ENCODE measurements at places on chromosomes 2 and 18.
A peak's percentile ranks its signal among the peaks of the same experiment; 100 is the strongest.

GRCh38 chr2:28673338-28673737, 78.3 kb upstream of the PPP1CB start:
- no peak for DNase-seq

DNA sequence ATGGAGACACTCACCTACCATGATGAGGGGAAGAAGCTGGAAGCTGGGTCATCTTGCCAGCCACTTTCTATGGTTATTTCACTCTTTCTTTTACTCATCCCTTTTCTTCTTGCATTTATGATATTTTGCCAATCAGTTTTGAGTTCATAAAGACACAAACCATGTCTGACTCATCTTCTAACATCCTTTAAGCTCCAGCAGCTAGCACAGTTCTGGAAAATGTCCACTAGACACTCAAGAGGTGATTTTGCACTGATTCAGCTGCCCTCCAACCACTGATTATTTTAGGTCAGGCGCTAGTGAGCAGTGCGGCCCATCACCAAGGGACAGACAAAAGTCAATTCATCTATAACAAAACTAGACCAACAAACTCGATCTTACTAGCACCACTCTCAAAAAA, 537.1 kb upstream of the ID2 start:
- no peak for DNase-seq

DNA sequence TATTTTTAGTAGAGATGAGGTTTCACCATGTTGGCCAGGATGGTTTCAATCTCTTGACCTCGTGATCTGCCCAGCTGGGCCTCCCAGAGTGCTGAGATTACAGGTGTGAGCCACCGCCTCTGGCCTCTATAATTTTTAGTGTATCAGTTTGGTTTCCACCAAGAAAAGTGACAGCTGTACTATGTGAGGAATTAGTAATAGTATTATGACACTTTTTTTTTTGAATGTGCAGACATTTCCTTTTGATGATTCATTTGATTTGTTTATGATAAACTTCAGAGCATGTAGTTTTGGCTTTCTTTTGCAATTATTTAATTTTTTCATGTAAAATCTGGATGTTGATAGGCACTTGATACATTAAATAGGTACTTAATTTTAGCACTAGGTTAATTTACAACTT, 61.5 kb downstream of the PTPN4 start:
- DNase-seq = no peak

DNA sequence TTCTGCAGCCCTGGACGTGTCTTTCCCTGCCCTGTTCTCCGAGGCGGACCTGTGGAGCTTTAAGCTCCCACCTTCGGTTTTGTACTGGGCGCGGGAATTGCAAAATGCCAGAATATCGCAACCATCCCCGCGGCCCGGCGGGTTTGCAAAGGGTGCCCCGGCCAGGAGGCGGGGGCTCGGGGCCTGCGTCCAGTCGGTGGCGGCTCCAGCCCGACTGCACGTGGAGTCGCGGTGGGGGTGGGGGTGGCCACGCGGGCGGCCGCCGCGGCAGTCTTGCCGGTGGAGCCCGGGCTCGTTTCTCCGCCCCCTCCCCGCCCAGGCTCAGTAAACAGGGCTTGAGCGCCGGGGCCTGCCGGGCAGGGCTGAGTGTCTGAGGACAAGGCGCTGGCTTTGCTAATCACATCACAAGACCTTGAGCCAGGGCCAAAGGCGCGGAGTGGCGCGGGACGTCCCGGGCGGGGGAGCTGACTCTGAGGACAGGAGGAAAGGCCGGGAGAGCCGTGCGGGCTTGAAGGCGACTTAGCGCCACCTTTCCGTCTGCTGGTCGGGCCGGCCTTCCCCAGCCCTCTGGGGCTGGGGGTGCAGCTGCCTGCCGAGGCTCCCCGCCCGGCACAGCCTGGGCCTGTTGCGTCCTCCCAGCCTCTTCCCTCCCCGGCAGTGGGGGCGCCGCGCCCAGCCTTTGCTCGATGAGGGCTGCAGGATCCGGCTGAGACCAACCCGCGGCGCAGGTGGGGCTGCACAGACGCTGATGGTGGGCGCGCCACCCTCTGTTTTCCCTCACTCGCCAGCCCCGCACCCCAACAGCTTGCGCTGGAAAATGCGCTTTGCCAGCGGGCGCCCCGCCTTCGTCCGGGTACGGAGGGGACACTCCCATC, 786 bp upstream of the ZFP36L2 start:
- DNase-seq = peak; percentile 82

GRCh38 chr2:164439885-164440284, 181.4 kb downstream of the GRB14 start:
- DNase-seq = no peak

GRCh38 chr2:143150287-143150686, 21.1 kb downstream of the ARHGAP15 start:
- DNase-seq = no peak

- DNase-seq = no peak
Measured at GRCh38 chr2:71846669-71847291, 300.9 kb downstream of the CYP26B1 start.

Data from NCI-H69 (cell line).